Omental fat pad (tissue), 4 donors: ENCODE measurements at places on chromosomes 7 and 10. TPM values are rescaled to one million over a fixed set of nuclear protein-coding genes. Genes with fewer than 3 reads are reported as not detected.

DNA sequence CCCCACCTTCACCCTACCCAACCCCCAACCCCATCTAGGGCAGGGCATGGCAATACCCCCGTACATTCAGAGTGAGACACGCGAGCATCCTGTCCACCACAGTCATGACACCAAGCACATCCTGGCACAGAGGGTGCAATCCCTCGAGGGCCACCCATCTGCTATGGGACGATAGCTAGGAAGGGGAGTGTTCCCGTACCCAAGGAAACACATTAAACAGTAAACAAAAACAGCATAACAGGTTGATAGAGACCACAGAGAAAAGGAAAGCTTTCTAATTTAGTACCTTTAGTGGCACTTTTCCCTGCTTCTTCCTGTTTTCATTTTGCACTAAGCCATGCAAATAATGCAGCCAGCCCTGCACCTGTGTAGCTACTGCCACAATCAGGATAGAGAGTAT is 2.3 kb upstream of the SMKR1 start:
- DNase-seq: no peak

GRCh38 chr10:9010093-9010492 is 955.6 kb downstream of the GATA3 start:
- no peak for DNase-seq

- no peak for DNase-seq
Measured at GRCh38 chr10:47294057-47294456, 5.9 kb upstream of the GDF10 start.

DNA sequence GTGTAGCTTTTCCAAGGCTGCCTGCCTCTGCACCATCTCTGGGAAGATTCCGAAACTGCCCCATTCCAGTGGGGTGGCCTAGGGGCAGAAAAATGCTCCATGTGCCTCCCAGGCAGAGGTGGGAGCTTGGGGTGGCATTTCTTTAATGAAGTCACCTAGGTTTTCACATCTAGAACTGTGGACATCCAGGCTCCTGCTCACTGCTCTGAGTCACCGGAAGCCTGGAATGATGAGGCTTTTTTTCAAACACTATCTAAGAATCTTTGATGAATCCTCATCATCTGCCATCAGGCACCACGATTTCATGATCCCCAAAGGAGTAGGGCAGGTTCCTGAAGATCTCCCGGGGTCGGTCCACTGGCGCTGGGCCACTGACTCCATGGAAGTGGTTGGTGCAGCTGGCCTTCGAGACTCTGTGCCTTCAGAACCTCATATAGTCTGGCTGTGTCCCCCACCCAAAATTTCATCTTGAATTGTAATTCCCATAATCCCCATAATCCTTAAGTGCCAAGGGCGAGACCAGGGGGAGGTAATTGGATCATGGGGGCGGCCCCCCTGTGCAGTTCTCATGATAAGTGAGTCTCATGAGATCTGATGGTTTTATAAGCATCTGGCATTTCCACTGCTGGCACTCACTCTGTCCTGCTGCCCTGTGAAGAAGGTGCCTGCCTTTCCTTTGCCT is 37.1 kb downstream of the MTURN start:
- no peak for DNase-seq

DNA sequence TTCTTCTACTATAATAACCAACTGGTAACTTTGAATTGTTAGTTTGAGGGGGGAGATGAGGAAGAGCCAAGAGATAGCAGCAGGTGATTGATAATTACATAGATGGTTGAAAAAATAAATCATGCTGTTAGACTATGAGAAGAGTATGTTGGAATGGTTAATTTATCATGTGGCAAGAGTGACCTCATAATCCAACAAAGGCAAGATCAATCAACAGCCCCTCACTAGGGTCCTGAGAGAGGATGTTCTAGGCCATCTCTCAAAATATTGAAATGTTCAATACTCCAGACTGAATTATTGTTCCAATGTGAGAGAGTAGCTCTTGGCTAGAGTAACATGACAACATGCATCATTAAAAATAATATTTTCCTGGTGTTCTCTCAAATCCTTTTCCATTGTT is 67.9 kb downstream of the ADD3 start:
- no peak for DNase-seq

DNA sequence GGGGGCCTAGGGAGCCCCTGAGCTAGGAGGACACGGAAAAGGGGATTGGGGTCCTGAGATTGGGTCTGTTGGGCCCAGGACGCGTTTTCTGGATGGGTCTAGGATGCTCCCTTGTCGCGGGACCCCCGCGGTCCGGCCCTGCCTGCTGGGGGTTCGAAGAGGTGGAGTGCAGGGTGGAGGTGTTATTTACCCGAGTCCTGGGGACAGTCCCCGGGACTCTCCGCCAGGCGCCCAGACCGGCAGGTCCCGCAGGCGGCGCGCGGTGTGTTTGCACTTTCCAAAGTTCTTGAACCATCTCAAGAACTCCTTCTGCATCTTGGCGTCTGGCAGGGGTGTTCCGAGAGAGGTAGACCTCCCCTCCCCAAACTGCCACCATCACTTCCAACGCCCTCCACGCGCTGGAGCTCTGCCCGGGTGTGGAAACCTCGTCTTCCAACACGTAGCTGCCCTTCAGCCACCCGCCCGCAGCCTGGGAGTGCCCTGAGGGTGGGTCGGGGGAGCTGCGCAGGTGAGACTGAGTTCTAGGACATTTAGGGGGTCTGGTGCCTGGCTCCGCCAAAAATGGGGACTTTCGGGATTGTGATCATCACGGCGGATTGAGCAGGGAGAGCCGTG is 569 bp downstream of the CAV1 start:
- no peak for DNase-seq

GRCh38 chr10:62860946-62861345 is 44.8 kb upstream of the EGR2 start:
- no peak for DNase-seq

GRCh38 chr10:47237316-47238260 is 62.4 kb upstream of the GDF10 start:
- no peak for DNase-seq

GRCh38 chr7:116097365-116098009 is 66.9 kb upstream of the TFEC start:
- no peak for DNase-seq

DNA sequence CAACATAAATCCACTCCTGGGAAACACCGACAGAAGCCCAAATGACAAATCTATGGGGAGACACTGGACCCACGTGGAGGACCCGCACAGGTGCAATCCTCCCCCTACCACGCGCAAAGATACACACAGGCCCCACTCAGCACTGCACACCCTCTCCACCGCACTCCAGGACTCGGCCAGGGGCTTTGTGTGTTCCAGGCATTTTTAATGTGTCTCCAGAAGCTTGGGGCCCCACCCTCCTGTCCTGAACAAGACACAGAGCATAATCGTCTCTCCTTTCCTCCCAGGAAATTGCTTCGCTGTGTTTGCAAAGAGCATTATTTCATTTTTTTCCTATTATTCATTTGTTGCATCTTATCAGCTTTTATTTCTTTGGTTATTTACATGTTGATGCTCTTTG is 82.8 kb downstream of the GLI3 start:
- no peak for DNase-seq

GRCh38 chr7:46198701-46199100 is 277.6 kb upstream of the IGFBP3 start:
- DNase-seq: no peak

DNA sequence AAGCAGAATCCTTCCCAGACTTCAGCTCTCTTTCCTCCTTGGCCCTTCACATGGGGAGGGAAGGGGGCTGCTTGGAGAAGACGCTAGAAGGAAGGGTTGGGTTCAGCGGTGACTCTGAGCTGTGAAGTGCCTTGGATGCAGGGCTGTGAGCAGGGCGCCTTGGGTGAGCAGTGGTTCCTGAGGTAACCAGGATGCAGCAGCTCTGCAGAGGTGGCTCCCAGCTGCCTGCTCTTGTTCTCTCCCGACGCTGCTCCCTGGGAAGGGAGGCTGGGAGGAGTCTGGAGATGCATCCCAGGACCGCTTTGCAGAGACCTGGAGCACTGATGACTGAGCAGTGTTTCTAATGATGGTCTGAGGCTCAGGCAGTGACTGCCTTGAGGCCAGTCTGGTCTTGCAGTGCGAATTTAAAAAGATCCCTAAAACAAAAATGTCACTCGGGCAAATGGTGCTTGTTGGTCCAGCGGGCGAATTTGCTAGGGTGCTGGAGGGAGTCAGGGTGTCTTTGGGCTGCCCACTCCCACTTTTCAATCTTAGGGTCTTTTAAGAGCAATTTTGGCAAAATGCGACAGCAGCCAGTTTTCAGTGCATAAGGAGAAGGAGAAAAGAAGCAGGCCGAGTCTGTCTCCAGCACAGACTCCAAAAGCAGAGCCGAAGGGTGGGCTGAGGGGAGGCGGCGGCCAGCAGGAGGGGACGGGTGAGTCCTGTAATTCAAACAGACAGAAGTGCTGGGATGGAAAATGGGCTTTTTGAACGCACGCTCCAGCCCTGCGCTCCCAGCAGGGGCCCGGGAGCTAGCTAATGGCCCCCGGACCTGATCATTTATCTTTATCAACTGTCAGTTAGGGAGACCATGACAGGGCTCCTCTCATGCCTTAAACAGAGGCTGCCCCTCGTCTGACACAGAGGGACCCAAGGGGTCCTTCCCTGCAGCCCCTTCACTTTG is 191.2 kb upstream of the SHH start:
- no peak for DNase-seq

GRCh38 chr7:154984601-154985188 is 18.2 kb downstream of the PAXIP1 start:
- no peak for DNase-seq

GRCh38 chr7:143492043-143492471 is 14.4 kb downstream of the TAS2R41 start:
- DNase-seq: no peak

DNA sequence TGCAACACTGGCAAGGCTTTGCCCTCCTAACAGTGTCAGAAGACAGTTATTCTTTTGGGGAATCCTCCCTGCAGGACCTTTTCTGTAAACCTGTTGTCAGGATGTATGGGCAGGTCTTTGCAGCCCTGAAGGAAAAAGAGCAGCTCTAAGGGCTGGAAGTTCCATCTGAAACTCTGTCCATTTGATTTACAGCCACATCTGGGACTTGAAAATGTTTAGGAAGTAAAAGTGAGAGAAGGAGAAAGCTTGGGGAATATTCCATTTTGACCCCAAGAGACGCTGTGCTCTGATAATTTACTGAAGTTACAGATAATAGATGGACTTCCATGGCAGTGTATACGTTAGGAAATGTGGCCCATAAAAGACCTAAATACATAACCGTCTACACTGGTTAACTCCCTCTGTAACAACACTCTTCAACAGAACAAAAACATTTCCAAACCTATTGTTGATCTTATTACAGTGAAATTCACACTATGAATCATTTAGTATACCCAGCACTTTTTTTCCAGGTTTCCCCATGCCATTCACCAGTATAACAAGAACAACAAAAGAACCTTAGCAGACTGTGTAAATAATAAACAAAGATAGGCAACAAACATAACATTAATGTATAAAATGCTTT is 89.1 kb downstream of the KIAA1549 start:
- DNase-seq: no peak

- no peak for DNase-seq
Measured at GRCh38 chr7:12701433-12701832, 14.0 kb downstream of the ARL4A start.

DNA sequence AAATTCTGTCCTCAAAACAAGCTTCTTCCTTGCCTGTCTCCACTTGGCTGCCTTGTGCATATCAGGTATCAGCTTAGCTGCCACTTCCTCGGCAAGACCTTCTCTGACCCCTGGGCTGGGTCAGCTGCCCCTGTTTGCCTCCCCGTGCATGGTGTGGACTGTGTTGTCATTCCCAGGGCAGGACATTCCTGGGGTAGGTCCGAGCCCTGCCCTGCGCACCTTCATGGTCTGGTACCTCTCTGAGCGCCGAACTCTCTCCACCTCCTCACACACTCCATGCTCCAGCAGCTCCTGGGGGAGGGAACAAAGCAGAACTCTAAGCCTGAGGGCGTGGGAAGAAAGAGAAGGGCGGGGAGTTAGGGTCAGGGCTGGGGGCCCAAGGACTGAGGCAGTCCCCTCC is 3.8 kb downstream of the POLM start:
- no peak for DNase-seq

DNA sequence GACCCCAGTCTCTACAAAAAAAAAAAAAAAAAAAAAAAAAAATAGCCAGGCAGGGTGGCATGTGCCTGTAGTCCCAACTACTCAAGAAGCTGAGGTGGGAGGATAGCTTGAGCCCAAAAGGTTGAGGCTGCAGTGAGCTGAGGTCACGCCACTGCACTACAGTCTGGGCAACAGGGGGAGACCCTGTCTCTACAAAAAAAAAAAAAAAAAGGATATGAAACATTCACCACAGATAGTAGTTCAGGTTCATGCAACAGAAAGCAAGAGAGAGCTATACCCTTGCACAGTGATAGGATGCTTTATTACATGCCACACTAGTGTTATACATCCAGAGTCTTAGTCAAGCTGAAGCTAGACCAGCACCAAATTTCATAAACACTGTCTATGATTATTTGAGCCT is 148.4 kb upstream of the KAT6B start:
- DNase-seq: no peak

DNA sequence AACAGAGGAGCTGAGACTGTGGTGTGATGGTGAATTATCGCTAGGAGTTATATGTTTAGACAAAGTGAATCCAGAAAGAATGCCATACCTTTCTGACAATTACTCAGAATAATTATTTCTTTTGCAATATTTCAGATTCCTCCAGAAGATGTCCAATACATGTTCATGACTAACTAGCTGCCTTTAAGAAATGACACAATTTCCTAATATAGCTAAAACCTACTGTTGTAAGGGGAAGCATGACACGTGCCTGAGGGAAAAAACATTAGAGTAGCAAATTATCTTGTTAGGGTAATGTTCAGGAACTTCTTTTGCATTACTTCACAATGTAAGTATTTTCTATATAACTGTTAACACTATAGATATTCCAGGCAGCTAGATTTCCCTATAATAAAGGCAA is 150.3 kb downstream of the COL28A1 start:
- DNase-seq: no peak

DNA sequence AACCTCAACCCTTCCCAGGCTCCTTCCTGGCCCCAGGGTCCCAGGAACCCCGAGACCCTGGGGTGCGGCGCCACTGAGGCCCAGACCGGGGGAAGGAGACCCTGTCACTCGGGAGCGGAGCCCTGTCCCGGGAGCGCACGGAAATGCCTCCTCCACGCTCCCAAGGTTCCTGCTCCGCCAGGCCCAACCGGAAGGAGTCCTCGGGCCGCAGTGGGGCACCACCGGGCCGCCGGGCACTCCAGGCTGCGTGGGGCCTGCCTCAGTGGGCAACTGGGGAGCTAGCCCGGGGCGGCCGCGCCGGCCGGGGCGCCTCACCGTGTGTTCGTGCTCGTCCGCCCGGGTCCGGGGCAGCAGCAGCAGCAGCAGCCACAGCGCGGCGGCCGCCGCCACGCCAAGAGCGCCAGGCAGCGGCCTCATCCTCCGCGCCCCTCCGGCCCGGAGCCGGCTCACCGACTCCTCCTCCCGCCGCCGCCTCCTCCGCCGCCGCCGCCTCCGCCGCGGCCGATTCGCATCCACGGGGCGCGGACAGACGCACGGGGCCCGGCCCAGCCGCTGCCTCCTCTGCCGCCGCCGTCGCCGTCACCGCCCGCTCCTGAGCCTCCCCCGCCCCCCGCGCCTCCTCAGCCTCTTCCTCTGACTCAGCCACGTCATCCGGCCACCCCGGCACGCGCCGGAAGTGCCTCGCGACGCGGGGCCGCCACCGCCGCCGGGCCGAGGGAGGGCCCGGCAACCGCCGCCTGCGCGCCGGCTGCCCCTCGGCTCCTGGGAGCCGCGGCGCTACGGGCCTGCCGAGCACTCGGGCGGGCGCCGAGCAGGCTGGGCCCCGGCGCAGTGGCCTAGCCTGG is at the start of gene TM9SF3:
TM9SF3 (minus strand) TSS at position 594 of the 845 bp plus-strand sequence; CDS start at position 417, 177 bp downstream.
- peak; percentile 73 for DNase-seq

Gene AFAP1L2
- total RNA-seq: 18.8 TPM

Gene SPDYE8
- total RNA-seq: not detected

Gene AKR1C4
- total RNA-seq: not detected

Gene FAM13C
- 15.6 TPM for total RNA-seq

Gene AMZ1
- total RNA-seq: not detected
